ENCODE measurements at places on chromosomes 6 and 20.

DNA sequence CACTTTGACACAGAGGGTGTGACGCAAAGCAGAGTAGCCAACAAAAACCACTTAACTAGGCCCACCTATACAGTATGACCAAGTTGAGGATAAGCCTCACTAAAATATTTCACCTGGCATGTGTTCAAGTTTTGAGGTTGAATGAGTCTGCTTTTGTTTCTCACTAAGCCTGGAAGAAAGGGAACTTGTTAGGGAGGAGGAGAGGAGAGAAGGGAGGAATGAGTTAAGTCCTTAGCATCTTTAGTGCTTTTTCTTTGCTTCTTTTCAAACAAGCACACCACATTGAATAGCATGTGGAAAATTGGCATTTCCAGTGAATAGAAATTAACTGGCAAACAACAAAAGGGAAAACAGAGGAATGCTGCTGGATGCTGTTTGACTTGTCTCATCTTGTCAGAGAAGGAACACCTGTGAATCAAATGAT lies 461.9 kb downstream of the GJA1 start:
- DNase-seq: no peak

DNA sequence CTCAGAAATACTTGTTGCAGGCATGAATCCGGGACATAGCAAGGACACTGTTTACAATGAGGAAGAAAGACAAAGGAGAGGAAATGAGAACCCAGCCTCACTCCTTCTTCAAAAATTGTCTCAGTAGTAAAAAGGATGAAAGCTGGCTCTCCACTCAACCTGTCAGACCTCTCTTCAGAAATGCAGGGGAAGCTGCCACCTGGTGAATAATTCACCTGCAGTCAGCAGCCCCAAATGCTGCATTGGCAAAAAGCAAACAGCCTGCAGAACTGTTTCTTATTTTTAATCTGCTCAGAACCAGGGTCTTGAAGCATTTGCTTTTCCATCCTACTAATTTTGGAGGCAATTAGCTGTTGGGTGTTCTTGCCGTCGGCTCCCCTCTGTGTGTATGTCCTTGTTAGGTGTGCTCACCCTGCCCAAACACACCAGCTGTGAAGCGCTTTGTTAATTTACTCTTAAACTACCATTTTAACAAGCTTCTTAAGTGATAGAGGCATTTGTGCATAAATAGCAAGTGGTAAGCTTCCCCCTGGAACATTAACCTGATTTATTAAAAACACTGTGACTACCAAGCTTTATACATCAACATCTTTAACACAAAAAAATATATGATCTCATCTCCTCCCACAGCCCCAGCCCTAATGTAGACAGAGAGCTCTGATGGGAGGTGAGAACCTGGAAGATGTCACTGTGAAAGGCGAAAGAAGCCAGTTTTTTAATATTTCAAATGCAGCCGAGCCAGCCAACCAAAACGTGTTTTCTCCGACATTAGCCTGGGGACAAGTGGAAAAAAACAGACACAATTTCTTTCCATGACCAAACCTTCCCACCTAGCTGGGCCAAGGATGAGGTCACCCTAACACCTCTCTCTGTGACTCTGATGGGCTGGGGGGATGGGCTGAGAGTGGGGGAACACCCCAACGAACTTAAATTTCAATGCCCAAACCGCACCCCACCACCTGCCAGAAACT lies 451.0 kb upstream of the SULF2 start:
- DNase-seq: no peak

DNA sequence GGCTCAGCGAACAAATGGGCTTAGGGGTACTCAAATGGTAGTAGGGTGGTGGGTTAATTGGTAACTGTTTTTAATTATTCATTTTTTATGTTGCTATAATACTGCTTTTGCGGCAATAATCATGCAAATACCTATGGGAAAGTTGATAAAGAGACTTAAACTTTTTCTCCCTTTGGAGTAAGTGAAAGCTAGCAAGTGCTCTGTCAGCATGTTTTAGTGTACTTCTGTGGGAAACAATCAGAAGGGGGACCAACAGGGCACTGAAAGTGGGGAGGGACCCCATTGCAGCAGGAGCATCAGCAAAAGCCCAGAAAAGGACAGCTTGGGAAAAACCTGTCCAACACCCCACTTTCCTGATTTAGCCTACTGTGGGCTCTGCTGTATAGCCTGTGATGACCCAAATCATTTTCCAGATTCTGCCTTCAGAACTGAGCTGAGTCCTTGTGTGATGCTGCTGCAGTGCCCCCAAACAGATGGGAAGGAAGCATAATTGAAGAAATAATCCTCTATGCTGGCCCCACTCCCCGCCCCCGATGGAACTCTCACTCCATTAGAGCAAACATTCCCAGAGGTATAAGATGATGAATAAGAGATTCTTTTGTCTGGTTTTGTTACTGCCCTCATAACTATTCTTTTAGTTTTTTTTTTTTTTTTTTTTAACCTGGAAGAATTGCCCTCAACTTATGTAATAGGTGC lies 322.8 kb downstream of the CD83 start:
- DNase-seq: no peak

DNA sequence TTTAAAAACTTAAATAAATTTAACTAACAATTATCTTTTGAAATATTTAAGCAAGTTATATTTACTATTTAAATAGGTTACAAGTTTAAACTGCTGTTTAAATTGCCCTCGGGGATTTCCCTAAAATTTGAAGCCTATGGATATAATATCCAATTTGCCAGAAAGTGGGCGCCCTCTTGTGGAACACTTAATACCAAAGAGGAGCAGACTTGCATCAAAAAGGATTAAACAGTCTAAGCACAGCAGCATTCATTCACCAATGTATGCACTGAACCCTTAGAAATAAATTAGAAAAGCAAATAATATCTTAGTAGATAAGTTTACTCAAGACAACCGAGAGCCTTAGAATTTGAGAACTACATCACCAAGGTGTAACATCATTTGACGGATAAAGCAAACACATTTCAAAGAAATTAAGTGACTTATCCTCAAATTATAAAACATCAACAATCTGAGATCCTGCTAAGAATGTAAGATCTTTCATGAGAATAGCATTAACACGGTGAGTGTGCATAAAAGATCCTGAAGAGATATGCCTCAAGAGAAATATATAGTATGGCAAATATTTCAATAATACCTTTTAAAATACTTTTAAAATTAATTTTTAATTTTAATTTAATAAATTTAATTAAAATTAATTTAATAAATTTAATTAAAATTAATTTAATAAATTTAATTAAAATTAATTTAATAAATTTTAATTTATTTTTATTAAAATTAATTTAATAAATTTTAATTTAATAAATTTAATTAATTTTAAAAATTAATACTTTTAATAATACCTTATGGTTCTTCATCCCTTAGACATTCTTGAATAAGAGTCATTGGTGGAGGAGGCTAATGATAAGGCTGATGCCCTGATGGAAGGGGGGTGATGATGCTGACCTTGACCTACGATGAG lies 11.5 kb upstream of the MEP1A start:
- DNase-seq: peak; percentile 24

DNA sequence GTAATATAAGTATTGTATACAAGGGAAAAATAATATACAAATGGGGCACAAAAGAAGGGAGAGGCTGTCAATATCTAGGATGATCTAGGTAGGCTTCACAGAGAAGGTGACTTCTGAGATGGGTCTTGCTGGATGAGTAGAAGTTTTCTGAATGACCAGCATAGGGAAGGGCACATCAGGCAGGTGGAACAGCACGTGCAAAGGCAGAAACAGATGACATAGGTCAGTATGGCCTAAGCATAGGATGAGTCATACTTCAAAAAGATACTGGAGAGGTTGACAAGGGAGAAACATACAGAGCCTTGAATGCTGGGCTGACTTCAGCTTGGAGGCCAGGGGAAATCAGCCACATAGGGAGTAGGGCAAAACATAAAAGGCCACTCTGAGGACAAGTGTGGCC lies 31.9 kb upstream of the SIRPA start:
- no peak for DNase-seq

GRCh38 chr6:21037453-21037852 lies 503.2 kb downstream of the CDKAL1 start:
- no peak for DNase-seq

DNA sequence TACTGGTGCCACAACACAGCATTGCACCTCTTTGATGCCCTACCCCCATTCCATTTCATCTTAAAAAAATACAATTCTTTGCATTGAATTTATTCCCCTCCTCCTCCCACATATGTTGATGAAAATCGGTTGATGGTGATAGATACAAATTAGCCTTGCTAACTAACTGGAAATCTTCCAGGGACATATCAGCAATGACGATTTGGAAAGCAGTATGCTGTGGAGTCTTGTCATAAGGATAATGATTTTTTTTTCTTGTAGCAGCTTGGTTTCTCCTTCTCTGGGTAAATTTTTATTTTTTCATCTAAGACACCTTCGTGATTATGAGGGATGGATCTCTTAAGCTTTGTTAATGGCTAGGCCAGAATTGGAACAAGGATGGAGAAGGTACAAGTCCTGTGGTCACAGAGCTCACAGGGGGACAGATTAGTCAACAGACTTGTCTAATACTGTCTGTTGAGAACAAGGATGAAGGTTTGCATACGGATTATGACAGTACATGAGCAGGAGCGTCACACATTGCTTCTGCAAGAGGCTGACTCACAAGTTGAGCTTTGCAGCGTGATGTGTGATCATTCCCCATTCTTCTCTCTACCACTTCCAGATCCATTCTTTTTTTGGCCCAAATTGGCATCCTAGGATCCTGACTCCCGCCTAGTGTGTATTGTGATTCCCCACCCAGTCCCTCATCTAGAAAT lies 233.1 kb upstream of the FERMT1 start:
- DNase-seq: no peak

DNA sequence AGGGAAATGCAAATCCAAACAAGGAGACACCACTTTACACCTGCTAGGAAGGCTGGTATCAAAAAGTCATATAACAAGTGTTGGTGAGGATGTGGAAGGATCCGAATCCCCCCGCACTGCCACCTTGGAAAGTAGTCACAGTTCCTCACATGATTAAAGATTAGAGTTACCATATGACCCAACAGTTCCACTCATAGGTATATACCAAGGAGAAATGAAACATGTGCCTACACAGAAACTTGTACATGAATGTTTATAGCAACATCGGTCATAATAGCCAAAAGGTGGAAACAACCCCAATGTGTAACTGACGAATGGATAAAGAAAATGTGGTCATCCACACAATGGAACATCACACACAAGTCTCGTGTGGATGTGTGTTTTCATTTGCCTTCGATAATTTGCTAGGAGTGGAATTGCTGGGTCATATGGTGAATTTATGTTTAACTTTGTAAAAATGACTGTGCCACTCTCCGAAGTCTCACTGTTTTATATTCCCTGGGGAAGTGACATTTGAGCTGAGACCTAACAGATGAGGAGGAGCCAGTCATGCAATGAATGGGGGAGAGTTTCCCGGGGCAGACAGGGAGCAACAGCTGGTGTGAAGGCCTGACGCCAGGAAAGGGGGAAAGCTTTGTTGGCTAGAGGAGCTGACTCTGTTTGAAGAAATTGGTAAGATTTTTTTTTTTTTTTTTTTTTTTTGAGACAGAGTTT lies 125.9 kb upstream of the MLN start:
- DNase-seq: no peak

- DNase-seq: no peak
Observed at GRCh38 chr6:168515376-168515775, 74.4 kb downstream of the SMOC2 start.

GRCh38 chr6:70110126-70111022 lies 192.5 kb downstream of the COL9A1 start:
- no peak for DNase-seq

DNA sequence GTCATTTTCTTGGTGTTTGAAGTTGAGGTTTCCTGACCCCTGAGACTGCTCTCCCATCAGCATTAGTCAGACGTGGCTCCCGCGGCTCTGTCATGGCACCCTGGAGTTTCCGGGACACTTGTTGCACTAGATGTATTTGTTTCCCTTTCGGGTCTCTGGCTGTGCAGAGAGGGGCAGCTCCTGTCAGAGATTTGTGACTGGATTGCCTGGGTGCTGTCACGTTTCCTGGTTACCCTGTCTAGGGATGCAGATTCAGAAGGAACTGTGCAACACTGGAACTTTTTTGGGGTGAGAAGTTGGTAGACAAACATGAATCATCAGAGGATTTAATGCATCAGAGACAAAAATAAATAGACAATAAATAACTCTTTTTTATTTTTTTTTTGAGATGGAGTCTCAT lies 431.8 kb upstream of the MAN1A1 start:
- no peak for DNase-seq

- no peak for DNase-seq
Observed at GRCh38 chr20:63070301-63070625, 63.5 kb upstream of the BHLHE23 start.

DNA sequence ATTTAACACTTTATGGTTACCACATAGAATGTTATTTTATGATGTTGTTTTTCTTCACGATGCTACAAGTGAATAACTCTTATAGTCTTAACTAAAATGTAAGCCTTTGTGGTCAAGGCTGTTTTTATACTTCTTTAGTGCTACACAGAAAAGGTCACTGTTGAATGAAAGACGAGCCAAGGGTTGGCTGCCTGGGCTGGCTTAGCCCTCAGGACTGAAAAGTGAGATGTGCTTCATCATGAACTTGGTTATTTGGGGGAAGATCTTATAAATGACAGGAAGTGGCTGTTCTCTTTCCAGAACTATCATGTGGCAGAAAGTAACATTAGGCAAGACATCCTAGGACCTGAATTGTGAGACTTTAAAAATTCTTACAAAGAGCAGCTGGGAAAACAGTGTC lies 404.0 kb downstream of the BTBD3 start:
- no peak for DNase-seq

- peak; percentile 21 for DNase-seq
Observed at GRCh38 chr6:24859132-24859531, 60.4 kb upstream of the ARMH2 start.

DNA sequence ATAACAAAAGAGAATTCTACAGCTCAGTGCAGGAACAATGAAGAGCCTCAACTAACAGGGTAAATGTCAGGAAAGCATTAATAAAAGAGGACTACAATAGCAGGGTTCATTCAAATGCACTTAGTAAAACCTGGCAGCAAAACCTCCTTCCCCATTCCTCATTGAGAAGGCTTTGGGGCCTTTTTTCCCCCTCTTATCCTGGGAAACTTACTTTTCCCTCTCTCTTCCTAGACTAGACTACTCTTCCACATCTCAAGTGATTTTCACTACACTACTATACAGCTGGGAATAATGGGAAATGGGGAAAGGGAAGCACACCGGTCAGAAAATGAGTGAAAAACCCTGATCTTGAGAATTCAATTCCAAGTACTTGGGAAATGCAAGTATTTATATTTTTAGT lies 10.1 kb downstream of the ROMO1 start:
- no peak for DNase-seq

- no peak for DNase-seq
Observed at GRCh38 chr6:9272671-9273070, 837.3 kb upstream of the SLC35B3 start.

DNA sequence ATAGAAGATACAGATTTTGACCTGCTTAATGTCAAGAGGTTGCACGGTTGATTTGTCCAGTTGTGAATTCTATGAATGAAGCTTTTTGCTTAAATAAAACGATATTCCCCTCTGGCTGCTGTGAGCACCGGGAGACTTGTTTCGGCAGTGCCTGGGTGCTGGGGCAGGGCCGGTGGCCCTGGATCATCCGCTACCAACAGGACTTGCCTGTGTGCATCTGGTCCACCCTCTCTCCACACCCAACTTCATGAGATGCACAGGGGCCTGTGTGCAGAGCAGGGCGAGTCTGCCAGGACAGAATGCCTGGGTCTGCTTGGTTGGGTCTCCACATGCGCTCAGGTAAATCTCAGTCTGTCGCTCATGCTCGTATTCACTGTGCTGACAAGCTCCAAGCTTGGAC lies 65.5 kb downstream of the TSHZ2 start:
- no peak for DNase-seq
